Effector memory CD8-positive, alpha-beta T cell (primary cell): ENCODE measurements at places on chromosomes 6 and 20.

DNA sequence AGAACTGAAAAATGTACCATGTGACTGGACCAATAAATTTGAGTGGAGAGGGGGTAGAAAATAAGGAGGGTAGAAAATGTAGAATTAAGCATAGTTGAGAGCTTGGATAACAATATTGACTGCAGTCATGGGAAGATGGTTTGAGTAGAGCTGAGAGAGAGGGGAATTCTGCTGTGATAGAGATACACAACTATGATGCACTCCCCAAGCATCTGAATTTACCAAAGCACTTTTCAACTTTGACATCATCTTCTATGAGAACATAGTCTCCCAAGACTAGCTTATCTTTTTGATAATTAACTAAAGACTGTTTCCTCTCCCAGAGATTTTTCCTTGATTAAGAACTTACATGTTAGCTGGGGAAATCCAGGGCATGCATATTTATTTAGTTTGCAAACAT lies 103.1 kb downstream of the TNFRSF21 start:
- DNase-seq, result no peak

- no peak for DNase-seq
These were observed 255.4 kb upstream of the STXBP5 start for GRCh38 chr6:146948790-146949342.

DNA sequence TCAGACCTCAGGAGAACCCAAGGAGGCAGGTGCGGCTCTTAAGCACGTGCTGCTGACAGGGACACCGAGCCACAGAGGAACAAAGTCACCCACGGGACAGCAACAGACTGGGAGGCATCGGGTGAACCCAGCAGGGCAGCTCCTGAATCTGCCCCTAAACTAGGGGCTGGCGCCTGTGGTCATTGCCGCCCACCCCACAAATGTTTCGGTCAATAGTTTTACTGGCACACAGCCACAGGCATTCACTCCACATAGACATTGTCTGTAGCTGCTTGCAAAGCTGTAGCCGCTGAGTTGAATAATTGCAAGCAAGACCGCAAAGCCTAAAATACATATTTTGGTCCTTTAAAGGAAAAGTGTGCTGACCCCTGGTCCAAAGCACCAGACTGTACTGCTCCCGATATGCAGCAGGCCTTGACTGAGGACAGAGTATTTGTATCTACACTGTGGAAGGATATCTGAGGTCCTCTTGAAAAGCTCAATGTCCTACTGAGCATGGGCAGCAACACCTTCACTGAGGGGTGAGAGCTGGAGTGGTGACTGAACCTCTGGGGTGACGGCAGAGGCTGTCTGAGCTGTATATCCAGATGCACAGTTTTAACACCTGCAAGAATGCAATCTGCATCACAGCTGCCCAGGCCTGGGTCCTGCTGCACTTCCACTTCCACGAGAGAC lies 310.3 kb downstream of the THBS2 start:
- DNase-seq, result no peak

GRCh38 chr6:5728351-5729079 lies 278.2 kb downstream of the NRN1 start:
- no peak for DNase-seq

DNA sequence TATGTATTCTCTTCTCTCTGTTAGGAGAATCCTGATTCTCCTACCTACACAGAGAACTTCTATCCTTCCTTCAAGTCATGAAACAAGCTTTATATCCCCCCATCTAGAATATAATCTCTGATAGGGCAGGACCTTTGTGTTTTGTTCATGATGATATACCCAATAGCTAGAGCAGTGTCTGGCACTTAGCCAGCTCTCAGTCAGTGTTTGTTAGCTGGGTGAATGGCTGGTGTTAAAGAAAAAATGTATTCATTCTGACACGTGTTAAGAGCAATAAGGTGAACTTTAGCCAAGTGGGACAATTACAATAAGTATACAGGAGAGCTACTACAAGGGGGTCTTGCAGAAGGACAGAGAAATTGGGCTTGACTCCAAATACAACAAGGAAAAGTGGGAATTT lies 34.3 kb upstream of the TNFRSF21 start:
- no peak for DNase-seq

GRCh38 chr6:52538901-52539354 lies 37.9 kb downstream of the TRAM2 start:
- DNase-seq, result no peak

DNA sequence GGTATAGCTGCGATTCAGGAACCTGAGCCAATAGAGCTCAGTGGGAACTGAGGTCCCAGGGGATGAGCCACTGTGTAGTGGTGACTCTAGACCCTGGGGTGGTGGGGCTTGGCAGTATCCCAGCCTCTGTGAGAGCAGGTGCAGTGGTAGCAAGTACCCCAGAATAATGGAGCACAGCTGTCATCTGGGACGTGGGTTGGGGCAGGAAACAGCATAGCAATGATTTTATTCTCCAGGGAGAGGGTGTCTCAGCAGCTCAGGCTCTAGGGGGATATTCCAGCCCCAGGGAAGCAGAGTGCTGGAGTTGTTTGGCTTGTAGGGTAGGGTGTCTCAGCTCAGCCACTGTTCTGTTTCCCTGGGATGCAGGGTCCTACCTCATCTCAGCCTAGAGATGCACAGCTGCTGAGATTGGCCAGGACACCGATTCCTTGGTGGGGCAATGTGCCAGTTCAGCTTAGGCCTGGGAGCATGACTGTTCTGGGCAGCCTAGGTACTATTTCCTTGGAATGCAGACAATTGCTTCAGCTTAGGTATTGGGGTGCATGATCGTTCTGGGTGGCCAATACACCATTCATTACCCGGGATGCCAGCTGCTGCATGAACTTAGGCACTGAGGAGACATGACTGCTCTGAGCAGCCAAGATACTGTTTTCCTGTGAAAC lies 34.0 kb upstream of the NUP153 start:
- no peak for DNase-seq

DNA sequence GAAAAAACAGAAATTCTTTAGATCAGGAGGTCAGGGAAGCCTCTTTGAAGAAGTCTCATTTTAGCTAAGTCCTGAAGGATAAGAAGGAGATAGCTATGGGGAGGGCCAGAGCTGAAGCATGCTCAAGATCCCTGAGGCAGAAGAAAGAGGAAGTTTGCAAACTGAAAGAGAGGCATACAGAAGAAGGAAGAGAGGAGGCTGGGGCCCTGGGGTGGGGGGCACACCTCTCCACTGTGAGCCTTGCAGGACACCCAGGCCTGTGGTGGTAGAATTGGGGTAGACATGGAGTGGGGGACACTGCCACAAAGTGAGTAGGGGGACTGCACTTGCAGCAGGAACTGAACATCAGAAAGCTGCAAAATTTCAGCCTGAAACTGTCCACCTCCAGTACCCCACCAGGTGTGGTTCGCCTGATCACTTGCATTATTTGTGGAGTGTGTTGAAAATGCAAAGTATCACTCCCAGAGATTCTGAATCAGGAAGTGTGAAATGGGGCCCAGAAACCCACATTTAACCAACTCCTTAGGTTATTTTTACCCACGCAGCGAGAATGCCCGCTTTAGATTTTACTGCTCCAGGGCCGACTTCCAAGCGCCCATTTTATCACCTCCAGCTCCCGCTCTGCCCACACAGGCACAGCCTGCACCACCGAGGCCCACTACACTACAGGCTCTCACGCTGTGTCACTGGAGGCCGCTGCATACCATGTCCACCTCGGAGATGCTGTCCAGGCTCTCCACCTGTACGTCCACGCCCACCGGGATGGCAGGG lies 44.0 kb downstream of the GABRR2 start:
- no peak for DNase-seq

GRCh38 chr20:59429396-59429795 lies 129.0 kb downstream of the EDN3 start:
- DNase-seq, result no peak

- DNase-seq, result peak; percentile 25
These were observed 87.1 kb downstream of the TMEM242 start for GRCh38 chr6:157236040-157236725.

GRCh38 chr6:31725502-31726350 lies 2.6 kb downstream of the MPIG6B start:
- no peak for DNase-seq

DNA sequence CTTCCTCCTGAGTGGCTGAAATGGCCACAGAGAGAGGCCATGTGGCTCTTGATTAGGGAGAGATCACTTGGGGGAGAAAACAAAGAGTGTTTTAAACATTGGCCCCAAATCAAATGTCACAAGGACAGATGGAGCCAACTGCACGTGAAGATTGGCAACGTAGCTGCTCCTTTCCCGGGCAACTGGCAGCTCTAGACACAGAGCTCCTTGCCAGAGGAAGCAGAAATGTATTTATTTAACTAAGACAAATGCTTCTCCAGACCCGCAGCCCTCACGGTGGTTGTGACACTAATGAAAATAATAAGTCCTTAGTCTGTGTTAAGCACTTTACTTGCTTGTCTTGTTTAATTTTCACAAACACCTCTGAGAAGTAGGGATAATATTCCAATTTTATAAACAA lies 49.6 kb upstream of the DSN1 start:
- no peak for DNase-seq

- DNase-seq, result no peak
These were observed 99.0 kb downstream of the TAF4 start for GRCh38 chr20:61966492-61967244.

DNA sequence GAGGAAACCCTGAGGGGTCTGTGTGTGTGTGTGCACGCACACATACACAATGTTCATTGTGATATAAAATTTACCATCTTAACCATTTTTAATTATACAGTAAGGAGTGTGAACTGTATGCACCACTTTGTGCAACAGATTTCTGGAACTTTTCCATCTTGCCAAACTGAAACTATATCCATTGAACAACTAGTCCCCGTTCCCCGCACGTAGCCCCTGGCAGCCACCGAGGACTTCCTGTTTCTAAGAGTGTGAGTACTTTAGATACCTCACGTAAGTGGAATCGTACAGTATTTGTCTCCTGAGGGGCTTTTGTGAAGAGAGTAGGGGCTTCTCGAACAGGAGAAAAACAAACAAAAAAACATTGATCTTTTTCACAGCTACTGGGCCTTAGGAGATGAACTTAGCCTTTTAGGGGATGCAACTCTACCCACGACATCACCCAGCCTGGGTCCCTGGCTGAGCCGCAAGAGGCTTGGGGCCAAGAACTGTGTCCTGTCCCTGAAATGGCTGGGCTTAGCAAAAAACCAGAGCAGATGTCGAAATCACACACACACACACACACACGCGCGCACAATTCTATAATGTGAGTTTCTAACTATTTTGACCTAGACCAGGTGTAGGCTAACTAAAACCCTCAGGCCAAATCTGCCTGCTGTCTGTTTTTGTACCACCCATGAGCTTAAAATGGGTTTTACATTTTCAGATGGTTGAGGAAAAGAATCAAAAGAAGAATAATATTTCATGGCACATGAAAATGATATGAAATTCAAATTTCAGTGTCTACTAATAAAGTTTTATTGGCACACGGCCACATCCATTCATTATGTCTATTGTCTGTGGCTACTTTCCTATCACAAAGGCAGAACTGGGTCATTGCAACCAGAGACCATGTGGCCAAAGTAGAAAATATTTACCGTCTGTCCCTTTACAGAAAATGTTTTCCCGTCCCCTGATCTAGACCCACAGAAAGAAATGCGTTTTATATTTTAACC lies 144.2 kb downstream of the EYA2 start:
- DNase-seq, result no peak

DNA sequence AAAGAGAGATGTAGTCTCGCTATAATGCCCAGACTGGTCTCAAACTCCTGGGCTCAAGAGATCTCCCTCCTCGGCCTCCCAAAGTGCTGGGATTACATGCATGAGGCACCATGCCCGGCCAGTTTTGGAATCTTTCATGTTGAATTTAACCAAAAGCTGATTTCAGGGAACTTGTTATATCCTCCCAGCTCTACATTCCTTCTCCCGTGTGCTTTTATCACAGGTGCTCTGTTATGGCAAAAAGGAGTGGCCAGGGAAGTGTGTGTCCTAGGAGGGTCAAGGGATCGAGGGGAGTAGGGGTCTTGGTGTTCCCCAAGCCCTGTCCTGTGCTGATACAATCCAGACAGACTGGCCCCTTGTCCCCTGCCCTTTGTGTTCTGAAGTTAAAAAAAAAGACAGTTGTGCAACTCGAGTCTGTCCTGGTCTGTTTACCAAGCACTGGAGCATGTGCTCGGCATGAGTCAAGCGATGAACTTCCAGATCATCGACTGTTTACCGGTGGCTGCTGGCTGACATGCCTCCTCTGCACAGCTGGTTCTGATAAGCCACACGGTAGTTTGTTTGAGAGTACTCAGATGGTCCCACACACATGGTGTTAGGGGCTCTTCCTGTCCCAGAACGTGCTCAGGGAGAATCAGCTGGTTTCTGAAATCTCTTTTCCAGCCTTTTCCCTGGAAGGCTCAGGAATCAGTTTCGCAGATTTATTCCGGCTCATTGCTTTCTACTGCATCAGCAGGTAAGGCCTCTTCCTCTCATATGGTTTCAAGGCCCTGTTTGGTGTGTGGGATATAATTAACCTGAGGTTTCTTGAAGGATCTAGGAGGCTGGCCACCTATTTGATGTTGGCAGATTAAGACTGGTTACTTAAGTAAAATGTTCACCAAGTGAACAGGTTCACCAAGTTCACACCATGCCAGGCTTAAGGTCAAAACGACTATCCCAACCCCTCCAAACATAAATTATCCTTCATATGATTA lies 52.6 kb upstream of the NAA20 start:
- DNase-seq, result no peak

DNA sequence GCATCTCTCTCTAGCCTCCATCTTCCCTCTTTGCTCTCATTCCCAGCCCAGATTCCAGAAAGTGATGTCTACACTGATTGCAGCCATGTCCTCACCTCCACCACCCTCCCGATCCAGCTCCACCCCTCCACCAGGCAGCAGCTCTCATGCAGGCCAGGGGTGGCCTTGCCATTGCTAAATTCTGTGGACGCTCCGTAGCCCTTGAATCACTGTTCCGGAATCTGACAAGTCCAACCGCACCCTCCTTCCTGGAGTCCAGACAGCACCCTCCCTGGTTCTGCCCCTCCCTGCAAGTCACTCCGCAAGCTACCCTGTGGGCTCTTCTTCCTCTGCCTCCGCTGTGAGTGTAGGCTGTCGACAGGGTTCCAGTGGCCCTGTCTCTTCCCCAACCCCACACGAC lies 26.2 kb downstream of the TNXB start:
- no peak for DNase-seq

GRCh38 chr6:100965067-100965466 lies 83.9 kb upstream of the ASCC3 start:
- no peak for DNase-seq

DNA sequence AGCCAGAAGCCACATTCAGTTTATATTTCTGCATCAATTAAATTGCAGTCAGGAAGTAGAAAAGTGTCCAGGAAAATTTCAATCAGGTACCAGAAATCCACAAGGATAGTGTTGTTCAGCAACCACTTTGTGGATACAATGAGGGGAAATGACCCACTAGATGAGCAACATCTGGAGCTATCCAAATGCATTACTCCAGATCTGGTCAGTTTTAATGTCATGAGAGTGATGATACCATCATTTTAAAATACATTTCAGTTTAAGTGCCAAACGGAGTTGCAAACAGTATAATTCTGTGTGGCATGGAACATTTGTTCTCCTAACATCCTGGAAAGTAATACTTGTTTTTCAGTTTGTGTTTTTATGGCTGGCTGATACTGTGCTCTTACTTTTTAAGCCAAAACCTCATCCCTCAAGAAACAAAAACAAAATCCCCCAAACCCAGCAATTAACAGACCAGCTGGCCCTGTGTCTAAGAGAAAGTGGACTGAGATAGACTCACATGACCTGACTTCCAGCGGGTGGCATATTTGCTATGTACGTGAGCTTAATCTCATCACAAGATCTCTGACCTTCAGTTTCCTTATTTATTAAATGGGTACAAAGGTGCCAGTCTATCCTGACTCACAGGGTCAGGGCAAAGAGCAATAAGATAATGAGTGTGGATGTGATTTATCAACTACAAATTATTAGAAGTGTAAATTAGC lies 58.8 kb upstream of the CNKSR3 start:
- DNase-seq, result no peak
